Adrenal gland (tissue), 19 donors: ENCODE measurements at places on chromosomes 11 and 22. TPM values are rescaled to one million over a fixed set of nuclear protein-coding genes. Genes with fewer than 3 reads are reported as not detected.

- no peaks in the 10 kb centered on the region for H3K27me3 ChIP-seq
- DNase-seq, result no peak
- H3K27ac ChIP-seq, result no peak overlapping the region
- H3K36me3 ChIP-seq, result no peaks in the 10 kb centered on the region
- H3K4me1 ChIP-seq, result no peaks in the 10 kb centered on the region
- H3K4me3 ChIP-seq, result no peak overlapping the region
Measured at GRCh38 chr11:58922479-58922878, 16.8 kb upstream of the GLYATL1 start.

DNA sequence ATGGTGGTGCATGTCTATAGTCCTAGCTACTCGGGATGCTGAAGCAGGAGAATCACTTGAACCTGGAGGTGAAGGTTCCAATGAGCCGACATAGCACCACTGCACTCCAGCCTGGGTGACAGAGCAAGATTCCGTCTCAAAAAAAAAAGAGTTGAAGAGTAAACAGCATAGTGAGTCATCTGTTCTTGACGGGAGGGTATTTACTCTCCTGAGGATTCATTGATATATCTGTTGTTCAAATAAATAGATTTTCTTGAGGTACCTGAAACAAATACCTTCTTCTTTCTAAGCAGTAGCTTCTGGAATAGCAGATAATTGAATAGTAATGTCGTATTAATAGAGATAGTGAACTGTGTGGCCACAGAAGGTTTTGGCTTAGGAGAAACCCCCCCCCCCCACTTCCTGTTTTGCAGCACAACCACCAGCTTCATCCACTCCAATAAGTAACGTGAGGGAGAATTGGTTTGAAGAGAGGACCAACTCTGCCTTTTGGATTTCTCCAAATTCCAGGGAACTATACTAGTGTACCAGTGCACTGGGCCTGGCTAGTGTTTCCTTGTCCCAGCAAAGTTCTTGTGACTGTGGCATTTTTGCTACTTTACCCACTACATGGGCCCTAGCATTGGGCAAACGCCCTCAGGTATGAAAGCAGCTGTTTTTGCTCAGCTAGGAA, 90.0 kb downstream of the PRMT3 start:
- DNase-seq, result no peak
- H3K4me3 ChIP-seq, result no peak overlapping the region
- H3K27ac ChIP-seq, result no peak overlapping the region
- H3K4me1 ChIP-seq, result peaks cover 6% of the 10 kb centered on the region
- H3K36me3 ChIP-seq, result no peaks in the 10 kb centered on the region
- H3K27me3 ChIP-seq, result no peaks in the 10 kb centered on the region

- no peak for DNase-seq
- no peaks in the 10 kb centered on the region for H3K4me1 ChIP-seq
- no peaks in the 10 kb centered on the region for H3K36me3 ChIP-seq
- no peaks in the 10 kb centered on the region for H3K27me3 ChIP-seq
Measured at GRCh38 chr11:87666730-87667129, 508.5 kb downstream of the RAB38 start.

GRCh38 chr11:117303101-117303500, 12.0 kb downstream of the BACE1-AS start:
- no peak for DNase-seq
- H3K27me3 ChIP-seq, result no peaks in the 10 kb centered on the region
- H3K4me1 ChIP-seq, result peaks cover 7% of the 10 kb centered on the region
- no peaks in the 10 kb centered on the region for H3K36me3 ChIP-seq

DNA sequence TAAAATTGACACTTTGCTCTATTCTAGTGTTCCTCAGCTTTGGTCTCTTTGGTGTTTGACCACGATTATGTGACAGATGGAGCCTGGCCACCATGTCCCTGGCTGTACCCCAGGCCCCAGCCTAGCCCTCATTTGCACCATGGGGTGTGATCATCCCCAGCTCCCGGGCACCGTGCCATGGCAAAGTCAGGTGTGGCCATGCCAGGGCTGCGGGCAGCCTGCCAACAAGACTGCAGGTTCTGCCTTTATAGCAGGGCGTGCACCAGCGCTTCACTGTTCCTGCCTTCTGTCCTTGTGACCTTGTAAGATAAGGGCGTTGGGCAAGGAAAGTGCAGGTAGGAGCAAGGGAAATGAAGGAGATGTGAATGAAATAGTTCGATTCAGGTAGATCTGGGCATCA, 22.4 kb upstream of the APOBEC3A start:
- no peaks in the 10 kb centered on the region for H3K4me1 ChIP-seq
- H3K27me3 ChIP-seq, result no peaks in the 10 kb centered on the region
- no peak overlapping the region for H3K27ac ChIP-seq
- no peak overlapping the region for H3K4me3 ChIP-seq
- H3K36me3 ChIP-seq, result no peaks in the 10 kb centered on the region

DNA sequence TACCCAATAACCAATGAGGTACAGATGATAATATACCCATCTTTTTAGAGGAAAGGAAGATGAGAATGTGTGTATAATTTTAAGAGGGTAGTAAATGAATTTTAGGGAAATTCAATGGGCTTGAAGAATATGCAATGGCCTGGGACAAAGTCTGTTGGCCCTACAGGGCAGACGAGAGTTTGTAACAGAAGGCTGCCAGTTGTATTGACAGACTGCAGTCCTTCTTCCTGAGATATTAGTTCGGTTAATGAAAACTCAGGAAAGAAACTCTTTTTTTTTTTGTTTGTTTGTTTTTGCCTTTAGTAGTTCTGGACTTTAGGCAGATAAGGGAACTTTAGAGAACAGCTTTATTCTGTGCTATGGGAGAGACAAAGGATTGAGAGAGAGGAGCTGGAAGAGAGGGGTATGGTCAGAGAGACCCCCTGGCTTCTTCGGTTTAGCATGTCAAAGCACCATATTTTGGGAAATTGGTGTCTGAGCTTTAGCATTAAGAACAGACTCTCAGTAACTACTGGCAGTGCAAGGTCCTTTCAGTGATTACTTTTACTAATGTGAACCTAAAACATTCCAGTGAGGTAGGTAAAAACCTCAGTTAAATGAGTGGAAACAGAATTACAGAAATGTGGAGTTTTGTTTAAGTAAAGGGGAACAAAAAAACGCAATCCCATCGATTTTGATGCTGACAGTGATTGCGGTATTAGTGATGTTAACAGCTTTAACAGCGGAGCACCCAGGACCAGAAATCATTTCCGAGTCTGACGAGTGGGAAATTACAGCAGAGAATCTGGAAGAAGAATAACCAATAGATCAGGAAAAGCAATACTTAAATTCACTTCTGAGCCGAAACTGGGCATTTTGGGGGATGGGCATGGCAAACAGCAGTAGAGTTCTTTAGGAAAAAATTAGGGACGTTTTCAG, 644 bp upstream of the NAALAD2 start:
- peak overlapping the region; percentile 74 for H3K4me3 ChIP-seq
- no peaks in the 10 kb centered on the region for H3K36me3 ChIP-seq

SMTNL1 gene
- not detected for total RNA-seq
